Fibroblast of gingiva (primary cell): ENCODE measurements at places on chromosomes 2 and 18.

- DNase-seq: no peak
Measured at GRCh38 chr2:176174824-176175708, 13.4 kb upstream of the HOXD1 start.

DNA sequence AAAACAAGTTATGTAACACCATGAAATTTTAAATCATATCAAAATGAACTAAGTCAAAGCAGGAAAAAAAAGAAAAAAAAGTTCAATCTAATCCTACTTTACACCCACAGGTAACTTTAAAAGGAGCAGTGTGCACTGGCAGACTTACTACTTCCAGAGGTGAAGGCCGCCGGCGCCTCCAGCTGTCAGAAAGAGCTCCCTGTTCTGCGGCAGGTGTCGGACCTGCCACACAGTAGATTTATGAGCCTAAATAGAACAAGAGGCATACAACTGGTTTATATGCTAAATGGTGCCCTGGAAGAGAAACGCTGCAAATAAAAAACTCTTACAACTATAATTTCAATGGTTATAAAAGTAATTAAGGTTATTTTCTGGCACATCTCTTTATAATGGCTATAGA is 23.1 kb upstream of the PNO1 start:
- no peak for DNase-seq

- no peak for DNase-seq
Measured at GRCh38 chr2:112149866-112150435, 11.8 kb downstream of the FBLN7 start.

DNA sequence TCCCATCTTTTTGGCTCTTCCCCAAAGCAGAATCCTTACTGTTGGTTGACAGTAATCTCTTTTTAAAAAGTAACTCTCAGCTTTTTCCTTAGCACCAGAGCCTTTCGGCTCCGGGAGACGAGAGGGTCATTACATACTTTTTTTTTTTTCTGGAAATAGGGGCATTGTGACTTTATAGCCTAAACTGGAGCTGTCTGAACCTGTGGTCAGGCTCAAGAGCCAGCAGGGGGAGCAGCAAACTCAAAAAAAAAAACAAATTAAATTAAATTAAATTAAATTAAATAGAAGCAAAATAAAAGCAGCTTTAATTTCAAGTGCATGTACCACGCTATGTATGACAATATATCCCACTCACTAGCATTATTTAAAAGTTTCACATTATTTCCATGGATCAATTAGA is 156.6 kb downstream of the DTNA start:
- DNase-seq: no peak

DNA sequence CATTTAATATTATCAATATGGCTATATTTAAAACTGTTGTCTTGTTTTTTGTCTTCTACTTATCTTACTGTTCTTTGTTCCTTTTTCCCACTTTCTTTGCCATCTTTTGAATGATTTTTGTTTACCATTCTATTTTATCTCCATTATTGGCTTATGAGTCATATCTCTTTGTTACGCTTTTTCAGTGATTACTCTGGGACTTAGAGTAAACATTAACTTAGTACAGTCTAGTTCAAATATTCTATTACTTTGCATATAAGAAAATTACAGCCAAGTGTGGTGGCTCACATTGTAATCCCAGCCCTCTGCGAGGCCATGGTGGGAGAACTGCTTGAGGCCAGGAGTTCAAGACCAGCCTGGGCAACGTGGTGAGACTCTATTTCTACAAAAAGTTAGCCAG is 26.1 kb downstream of the ADCY3 start:
- peak; percentile 38 for DNase-seq
